Activated T-cell treated with anti-CD3 and anti-CD28 coated beads for 24 hours (primary cell): ENCODE measurements at places on chromosomes 2 and 18.

DNA sequence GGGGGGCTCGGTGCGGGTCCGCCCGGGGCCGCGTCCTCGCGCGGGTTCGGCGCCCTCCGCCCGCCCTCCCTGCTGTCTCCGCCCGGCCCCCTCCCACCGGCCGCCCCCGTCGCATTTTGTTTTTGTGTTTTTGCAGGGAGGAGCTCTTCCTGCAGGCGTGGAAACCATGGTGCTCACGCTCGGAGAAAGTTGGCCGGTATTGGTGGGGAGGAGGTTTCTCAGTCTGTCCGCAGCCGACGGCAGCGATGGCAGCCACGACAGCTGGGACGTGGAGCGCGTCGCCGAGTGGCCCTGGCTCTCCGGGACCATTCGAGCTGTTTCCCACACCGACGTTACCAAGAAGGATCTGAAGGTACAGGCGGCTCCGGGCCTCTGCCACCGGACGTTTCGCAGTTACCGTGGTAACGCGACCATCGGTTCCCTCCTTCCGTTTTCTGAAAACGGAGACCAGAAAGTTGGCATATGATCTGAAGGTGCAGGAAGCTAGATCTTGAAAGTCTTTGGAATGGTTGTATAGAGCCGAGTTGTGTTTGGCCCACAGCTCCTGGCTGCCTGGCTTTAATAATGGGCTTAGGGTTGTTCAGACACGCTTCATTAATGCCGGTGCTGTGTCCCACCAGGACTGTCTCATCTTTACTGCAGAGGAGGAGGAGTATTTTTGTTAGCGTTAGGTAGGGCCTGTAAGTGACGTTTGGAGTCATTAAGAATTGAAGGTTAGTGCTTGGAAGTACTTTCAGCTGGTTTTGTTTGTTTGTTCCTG lies 891 bp downstream of the KDM3A start:
- DNase-seq = peak; percentile 49

- DNase-seq = no peak
Observed at GRCh38 chr18:3500016-3500415, 50.0 kb downstream of the TGIF1 start.

- DNase-seq = no peak
Observed at GRCh38 chr2:168717790-168718502, 84.5 kb upstream of the NOSTRIN start.

DNA sequence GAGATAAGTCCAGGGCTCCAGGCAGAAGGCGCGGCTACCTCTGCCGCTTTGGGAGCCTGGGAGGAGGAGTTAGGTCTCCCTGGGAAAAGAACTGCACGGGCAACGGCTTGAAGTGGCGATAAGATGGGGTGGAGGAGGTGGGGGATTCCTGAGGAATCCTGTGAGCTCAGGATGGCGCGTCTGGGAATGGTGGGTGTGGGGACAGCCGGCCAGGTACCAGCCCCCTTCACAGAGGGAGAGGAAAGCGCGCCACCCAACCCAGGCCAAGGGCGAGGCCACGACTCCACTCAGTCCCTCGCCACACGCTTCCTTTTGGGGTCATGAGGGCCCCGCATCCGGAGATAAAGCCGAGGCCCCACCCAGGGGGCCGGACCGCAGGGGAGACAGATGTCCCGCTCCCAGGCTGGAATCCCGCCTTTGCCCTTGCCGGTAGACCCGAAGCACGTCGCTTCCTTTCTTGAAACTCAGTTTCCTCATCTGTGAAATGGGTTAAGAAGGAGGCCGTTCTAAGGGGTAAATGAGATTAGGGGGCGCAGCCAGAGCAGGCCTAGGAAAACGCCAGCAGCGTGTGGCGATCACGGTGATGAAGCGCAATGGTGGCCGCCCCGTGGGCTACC lies 1.7 kb upstream of the CTDSP1 start:
- no peak for DNase-seq

GRCh38 chr18:34283506-34283905 lies 58.8 kb upstream of the NOL4 start:
- DNase-seq = no peak

GRCh38 chr2:136242100-136242499 lies 124.2 kb upstream of the CXCR4 start:
- DNase-seq = no peak

DNA sequence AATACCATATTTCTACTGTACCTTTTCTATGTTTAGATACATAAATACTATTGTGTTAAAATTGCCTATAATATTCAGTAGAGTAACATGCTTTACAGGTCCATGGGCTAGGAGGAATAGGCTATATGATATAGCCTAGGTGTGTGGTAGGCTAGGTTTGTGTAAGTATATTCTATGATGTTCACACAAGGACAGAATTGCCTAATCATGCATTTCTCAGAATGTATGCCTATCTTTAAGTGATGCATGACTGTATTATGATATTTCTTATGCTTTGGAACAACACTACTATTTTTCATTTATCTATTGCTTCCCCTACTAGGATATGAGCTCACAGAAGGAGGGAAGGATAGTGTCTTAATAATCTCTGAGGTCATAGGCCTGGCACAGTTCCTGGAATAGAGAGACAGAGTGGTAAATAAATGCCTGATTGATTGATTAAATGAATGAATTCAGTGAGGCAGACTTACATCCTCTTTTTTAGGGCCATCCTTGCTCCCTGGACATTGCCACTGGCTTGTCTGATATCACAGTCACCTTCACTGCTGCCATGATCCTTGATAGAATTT lies 121.0 kb downstream of the MYO3B start:
- no peak for DNase-seq

GRCh38 chr2:180763263-180763989 lies 217.0 kb upstream of the UBE2E3 start:
- DNase-seq = no peak

DNA sequence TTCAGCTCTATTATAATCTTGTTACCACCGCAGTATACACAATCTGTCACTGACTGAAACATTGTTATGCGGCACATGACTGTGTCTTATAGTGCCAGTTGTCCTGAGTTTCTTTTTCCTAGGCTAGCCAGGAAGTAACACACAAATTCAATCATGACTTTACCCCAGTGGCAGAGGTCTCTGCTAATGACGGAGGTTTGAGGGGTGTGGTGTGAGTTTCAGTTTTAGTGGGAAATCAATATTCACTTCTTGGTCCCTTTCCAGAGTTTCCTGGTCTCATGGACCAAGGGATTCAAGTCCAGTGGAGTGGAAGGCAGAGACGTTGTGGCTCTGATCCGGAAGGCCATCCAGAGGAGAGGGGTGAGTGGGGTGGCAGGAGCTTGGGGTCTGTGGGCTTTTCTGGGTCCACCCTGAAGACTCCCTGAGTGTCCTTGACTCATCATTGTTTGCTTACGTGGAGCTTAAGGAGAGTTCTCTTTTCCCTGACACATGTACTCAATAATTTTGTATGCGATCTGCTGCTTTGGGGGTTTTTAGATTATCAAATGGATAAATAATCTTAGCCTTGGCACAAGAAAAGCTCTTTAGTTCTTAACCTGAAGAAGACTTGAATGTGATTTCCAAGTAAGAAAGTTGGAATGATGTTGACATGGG lies 39.2 kb downstream of the HK2 start:
- no peak for DNase-seq

DNA sequence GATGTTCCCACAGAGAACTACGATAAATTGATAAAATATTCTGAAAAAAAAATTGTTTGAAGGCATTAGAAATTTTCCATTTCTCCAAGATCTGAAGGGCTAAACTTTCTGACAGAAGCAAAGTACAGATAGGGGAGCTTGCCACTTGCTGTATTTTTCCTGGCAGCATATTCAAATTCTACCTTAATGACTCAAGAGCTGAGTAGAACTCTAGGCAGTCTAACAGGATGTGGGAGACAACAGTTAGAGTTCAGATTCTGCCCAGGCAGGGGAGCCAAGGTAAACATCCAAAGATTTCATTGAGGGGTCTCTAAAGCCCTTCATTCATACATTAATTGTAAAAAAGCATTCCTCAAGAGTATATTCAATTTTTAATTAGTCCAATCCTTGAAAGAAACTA lies 46.0 kb upstream of the RIT2 start:
- DNase-seq = no peak

GRCh38 chr2:26469092-26469710 lies 8.7 kb downstream of the OTOF start:
- peak; percentile 55 for DNase-seq

- no peak for DNase-seq
Observed at GRCh38 chr2:217248312-217248935, 388.6 kb upstream of the TNP1 start.
